ENCODE measurements at places on chromosomes 7 and 10.

GRCh38 chr10:75655791-75656451 lies 224.5 kb downstream of the LRMDA start:
- no peaks in the 10 kb centered on the region for H3K27me3 ChIP-seq
- no peak overlapping the region for H3K27ac ChIP-seq
- no peaks in the 10 kb centered on the region for H3K4me1 ChIP-seq
- no peaks in the 10 kb centered on the region for H3K36me3 ChIP-seq
- H3K4me3 ChIP-seq: no peak overlapping the region

DNA sequence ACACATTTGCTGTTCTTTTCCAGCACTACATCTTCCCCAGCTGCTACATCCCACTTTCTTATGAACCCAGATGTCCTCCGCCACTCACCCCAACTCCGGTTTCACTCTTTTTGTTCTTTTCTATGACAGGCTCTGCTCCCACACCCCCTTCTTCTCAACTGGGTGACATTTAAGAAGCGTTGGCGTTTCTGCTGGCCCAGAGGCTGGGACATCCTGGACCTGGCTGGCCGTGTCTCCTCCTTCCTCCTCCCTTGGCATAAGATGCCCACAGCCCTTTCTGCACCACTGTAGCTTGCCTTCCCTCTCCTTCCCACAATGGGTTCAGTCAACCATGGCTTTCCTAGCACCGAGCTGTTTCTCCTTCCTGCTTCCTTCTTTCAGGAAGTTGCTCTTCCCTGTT lies 9.4 kb upstream of the CALML5 start:
- no peaks in the 10 kb centered on the region for H3K4me1 ChIP-seq
- H3K27ac ChIP-seq: no peak overlapping the region
- H3K27me3 ChIP-seq: peaks cover 23% of the 10 kb centered on the region
- no peak for DNase-seq
- no peaks in the 10 kb centered on the region for H3K36me3 ChIP-seq

GRCh38 chr7:136179851-136180721 lies 202.9 kb upstream of the MTPN start:
- H3K27ac ChIP-seq: no peak overlapping the region
- no peaks in the 10 kb centered on the region for H3K36me3 ChIP-seq
- DNase-seq: no peak
- H3K27me3 ChIP-seq: no peaks in the 10 kb centered on the region
- no peaks in the 10 kb centered on the region for H3K4me1 ChIP-seq
- H3K4me3 ChIP-seq: no peak overlapping the region

DNA sequence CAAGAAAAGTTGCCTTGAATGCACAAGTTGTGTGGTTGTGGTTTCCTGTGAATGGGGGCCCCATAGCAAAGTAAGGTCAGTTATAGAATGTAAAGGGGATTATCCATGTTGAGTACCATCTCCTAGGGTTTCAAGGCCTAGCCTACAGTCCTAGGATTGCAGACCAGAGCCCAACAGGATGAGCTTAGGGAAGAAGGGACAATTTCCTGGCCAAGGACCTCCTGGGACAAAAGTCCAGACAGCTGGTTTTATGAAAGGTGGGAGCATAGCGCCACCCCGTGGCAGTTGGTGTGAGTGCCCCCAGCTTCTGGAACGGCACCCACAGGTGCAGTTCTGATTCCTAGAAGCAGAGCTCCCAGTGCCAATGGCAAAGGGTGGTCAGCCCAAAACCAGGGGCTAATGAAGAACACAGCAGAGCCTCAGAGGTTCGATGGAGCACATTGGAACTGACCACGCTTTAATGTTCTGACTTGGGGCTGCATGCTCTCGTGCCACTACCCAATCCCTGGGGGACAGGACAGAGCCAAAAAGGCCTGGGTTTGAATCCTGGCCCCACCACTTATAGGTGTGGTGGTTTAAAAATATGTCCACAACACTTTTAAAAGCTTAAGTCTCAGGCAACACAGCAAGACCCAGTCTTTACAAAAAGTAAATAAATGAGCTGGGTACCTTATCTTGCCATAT lies 25.8 kb upstream of the TMEM120A start:
- H3K27me3 ChIP-seq: no peaks in the 10 kb centered on the region
- DNase-seq: peak; percentile 54
- no peak overlapping the region for H3K4me3 ChIP-seq
- peaks cover 10% of the 10 kb centered on the region for H3K36me3 ChIP-seq

GRCh38 chr10:38102880-38103279 lies 8.7 kb downstream of the ZNF37A start:
- H3K4me3 ChIP-seq: no peak overlapping the region
- no peaks in the 10 kb centered on the region for H3K27me3 ChIP-seq
- DNase-seq: no peak
- no peaks in the 10 kb centered on the region for H3K4me1 ChIP-seq

Measured in IMR-90 (cell line).